ENCODE measurements at places on chromosomes 16 and 17.

DNA sequence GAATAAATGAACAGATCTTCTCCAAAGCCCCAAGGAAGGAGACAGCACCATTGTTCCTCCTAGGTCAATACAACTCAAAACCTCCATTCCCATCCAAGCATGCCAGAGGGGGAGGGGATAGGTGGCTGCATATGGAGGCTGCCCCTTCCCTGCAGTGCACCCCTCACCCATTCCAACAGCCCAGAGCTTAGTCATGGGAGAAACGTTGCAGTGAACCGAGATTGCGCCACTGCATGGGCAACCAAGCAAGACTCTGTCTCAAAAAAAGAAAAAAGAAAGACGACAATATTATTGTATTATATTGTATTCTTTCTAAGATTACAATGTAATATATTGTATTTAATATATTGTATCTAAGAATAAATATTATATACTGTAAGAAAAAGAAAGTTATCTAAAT is 36.4 kb upstream of the CD300E start:
- DNase-seq, result no peak

DNA sequence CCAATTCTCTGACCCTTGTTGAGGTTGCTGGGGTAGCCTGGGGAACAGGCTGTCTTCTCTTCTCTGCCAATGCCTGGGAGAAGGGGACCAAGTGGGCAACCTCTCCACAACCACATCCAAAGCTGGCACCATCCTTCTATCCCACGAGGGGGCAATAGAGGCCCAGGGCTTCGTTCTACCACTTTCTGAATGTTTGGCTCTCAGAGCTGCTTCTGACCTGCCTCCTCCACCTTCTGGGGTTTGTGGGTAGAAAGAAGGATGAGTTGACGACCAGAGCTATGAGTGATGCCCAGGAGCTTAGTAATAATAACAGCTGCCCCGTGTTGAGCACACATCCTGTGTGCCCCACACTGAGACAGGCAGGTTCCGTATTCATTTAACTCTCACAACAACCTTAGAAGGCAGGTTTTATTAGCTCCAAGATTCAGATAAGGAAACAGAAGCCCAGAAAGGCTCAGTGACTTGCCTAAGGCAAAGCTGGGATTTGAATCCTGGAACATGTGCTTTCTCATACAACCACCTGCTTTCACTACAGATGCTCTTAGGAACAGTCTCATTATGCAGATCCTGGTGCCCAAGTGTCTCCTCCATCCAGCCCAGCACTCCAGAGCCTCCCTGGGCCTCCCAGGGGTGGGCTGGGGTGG is 11.1 kb downstream of the TSPOAP1 start:
- peak; percentile 77 for DNase-seq

GRCh38 chr17:82097184-82097918 is 685 bp downstream of the FASN start:
- no peak for DNase-seq

DNA sequence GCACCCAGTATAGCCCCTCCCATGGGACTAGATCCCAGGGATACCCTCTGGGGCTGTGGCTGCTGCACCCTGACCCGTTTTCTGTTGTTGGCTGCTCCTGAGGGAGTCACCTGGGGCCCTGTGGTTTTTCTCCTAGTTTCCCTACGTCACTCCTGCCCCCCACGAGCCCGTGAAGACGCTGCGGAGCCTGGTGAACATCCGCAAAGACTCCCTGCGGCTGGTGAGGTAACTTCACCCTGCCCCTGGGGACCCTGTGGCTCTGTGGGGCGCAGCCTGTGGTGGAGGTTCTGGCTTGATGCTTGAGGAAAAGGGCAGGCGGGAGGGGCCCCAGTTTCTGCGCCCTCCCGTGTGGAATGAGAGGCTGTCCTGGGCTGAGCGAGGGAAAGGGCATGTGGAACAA is 27.2 kb downstream of the MGRN1 start:
- no peak for DNase-seq

DNA sequence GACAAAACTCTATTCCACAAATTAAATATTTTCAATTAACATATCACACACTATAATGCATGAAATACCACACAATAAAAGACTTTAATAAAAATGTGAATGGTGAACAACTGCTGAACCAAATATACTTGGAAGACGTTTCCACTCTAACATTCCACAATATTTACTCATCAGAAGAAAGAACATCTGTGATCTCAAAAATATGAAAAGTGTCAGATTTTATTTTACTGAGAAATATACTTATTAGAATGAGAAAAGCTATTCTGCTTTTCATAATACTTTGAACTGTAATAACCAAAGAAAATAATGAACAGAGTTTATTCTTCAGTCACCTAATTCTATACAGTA is 181.8 kb upstream of the AXIN2 start:
- DNase-seq, result no peak

GRCh38 chr17:39402244-39402889 is 941 bp upstream of the FBXL20 start:
- DNase-seq, result peak; percentile 80

DNA sequence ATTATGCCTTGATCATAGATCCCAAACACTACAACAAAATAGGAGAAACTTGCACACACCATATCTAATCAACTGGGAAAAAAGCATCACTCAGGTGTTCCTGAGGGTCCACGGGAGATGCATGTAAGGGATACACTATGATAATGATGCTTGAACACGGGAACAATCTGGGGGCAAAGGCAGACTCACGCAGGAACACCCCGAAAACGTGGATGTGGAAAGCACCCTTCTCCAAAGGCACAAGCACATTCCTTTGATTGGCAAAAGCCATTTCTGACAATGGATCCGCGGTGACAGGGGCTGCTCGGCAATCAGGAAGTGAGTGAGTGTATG is 1.3 kb downstream of the ZNF652 start:
- no peak for DNase-seq

- no peak for DNase-seq
These were observed 65.4 kb upstream of the ZFHX3 start for GRCh38 chr16:73113336-73113735.

DNA sequence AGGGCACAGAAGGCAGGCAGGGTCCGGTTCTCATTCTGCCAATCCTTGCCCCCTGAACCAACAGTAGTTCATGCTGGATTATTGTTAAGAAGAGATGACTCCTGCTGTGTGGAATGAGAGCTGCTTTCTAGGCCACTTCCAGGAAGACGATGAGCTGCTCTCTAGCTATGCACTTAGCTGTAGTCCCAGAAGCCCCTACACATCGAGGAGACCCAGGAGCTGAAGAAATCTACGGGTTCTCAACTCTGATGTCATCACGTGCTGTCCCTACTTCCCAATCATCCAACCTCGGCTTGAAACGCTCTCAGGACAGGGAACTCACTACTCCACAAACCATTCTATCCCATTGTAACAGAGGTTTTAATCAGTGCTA is 29.0 kb upstream of the EMP2 start:
- DNase-seq, result no peak

DNA sequence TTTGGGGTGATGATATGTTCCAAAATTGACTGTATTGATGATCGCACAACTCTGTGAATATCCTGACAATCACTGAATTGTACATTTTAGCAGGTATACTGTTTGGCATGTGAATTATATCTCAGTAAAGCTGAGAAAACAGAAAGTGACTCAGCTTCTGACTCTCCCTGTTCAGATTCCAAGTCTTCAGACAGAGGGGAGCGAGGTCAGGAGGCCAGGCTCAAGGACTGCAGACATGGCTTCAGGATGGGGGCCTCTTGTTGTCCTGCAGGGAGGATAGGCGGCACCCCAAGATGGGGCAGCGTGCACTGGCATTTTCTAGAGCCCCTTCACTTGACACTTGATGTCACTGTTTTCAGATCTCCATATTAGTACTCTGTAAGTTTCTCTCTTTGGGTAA is 45.6 kb downstream of the KNOP1 start:
- no peak for DNase-seq

GRCh38 chr17:2883544-2884213 is 87.4 kb downstream of the RAP1GAP2 start:
- no peak for DNase-seq

- no peak for DNase-seq
These were observed 571.5 kb upstream of the CDH5 start for GRCh38 chr16:65794973-65795372.

DNA sequence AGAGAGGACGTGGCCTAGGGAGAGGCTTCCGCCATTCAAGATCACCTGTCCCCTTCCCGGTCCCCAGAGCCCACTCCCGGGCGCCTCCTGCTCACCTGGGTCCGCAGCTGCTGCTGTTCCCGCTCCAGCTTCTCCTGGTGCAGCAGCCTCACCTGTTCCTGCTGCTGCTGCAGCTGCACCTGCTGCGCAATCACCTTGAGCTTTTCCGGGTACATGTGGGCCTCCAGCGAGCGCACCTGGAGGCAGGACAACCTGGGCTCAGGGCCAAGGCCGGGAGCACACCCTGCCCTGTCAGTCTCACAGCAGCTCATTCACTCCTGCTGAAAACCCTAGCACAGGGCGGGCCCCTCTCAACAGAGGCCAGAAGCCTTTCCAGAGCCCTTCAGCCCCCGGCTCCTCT is 12.5 kb downstream of the TFAP4 start:
- no peak for DNase-seq

DNA sequence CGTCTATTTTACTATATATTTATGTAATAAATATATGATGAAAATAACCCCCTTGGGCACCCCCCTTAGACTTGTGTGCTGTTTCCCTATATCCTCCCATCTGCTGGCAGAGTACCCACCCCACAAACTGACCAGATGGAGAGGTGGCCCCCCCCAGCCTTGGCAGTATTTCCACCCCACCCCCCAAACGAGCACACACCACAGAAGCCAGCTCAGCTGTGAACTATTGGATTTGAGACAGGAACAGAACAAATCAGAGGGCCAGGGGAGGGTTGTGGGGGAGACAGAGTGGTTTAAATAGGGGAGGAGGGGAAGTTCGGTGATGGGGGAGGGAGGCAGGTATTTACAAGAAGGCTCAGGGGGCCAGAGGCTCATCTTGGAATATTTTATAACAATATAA is 7.8 kb downstream of the NR1D1 start:
- DNase-seq, result no peak

DNA sequence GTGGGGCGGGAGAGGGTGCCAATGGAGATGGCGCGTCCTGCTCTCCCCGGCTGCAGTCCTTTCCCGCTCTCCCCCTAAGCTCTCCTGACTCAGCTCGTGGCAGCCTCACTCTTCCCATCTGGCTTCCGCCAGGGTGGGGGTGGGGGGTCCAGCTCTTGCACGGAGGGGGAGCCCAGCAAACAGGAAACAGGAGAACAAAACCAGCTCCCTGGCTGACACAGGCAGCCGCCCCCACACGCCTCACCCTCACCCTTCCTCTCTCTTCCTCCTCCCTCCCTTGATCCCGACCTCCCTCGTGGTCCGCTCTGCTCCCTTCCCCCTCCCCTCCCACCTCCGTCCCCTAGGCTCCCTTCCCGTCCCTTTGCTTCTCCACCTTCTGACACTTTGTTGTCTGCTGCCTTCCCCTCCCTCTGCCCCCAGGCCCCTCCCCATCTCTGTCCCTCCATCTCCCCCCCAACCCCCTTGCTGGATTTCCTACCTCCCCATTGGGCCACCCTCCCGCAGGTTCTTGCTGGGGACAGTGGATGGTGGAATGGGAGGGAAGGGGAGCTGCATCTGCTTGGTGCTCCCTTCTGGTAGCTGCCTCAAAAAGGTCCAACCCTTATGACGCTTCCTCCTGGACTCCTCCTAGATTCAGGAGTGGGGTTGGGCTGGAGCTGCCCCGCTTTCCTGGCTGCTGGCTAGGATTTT is 23.7 kb downstream of the ARHGAP23 start:
- no peak for DNase-seq

- DNase-seq, result no peak
These were observed 38.9 kb downstream of the KANSL1 start for GRCh38 chr17:46154151-46154816.

DNA sequence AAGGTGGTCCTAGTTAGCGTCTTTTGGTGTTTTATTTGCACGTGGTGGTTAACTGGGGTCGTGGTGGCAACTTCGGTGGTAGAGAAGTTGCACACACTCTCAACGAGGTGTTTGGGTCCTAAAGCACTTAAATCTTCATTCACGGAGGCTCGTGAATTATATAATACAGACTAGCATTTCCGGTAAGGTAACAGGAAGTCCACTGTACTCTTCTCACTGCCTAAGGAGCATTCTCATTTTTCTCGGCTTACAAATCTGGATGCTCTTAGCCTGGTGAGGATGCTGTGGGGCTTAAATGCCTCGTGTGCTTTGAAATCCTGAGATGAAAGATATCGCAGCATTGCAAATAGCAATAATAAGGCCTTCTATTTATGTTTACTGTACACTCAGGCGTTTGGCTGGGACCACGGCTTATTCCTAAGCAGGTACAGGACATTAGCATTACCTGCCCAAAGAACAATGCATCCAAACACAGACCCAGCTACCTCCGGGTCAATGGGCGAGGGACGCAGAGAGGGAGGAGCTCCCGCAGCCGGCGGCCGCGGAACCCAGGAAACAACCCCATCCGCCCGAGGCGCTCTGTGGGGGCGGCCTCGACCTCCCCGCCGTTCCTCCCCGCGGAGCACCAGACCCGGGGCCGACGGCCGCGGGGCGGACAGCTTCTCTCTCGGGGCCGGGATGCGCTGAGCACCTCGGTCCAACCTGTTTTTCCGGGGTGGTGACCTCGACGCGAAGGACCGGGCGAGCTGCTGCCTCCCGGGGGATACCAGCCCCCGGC is 856 bp downstream of the DNAJA2 start:
- DNase-seq, result peak; percentile 27

DNA sequence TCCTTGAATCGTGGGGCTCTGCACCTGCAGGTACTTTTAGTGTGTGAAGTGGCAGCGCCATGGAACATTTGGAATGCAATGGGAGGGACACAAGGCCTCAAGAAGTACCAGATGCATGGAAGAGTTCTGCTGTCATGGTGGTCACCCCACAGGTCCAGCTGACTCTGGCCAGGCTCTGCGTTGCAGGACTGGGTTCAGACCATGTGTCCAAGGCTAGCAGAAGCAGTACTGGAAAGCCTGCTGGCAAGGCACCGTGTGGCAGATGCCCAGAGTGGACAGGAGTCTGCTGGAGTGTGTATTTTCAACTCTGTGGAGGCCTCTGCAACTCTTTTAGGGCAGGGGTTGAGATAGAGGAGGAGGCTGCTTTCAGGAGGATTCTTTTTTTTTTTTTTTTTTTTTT is 2.1 kb downstream of the PIPOX start:
- no peak for DNase-seq

DNA sequence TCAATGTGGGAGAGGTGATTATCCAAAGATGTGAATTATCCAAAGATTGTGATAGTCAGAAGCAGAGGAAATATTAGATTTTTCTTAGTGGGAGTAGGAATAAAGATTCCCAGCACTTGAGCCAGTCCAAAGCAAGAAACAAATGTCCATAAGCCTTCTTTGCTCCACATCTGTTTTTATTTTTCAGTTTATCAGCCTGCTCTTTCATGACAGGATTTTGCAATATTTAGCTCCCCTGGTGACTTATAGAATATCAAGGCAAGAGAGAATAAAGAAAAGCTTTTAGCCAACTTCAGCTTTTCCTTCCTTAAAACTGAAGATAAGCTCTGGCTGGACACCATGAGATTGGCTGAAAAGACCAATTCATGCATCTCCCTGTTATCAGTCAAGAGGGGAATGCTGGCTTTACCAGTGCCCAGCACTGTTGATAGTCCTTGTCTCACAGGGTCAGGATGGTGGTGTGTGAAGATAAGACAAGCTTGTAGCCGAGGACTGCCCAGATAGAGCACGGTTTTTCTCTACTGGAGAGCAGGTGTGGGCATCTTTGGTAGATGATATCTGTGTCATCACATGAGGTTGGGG is 706.5 kb downstream of the KCNJ2 start:
- no peak for DNase-seq

GRCh38 chr16:65967376-65967775 is 399.1 kb upstream of the CDH5 start:
- no peak for DNase-seq

All from activated CD4-positive, alpha-beta T cell treated with anti-CD3 and anti-CD28 coated beads for 4 hours (primary cell).